ENCODE measurements at places on chromosomes 3 and 15.

DNA sequence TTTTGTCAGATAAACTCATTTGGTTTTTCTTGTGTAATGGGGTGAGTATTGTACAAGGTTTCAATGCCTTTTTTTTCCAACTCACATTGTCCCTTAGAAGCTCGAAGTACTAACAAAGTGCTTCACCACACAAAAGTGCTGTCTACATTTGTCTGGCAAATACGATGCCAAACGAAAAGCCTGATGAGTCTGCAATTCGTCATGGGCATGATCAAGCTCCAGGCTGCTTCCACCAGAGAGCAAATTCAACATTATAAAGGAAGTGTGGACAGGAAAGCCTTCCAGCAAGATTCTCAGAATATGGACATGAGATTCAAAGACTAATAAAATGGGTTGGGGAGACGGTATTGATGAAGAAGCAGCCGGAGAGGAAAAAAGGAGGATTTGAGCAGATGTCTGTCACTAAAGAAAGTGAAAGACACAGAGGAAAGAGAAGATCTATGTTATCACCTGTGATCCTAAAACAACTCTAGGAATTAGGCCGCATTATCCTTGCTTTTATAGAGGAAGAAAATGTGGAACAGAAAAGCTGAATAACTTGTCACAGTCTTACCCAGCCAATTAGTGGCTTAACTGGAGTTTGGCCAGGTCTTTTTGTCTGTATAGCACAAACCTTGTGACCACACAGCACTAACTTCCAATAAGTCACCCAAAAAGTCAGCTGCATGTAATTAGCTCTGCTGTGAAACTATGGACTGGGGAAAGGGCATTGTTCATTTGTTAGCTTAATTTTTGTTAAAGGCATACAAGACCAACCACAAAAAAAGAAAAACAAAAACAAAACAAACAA is 494.8 kb downstream of the FHIT start:
- no peak for DNase-seq

DNA sequence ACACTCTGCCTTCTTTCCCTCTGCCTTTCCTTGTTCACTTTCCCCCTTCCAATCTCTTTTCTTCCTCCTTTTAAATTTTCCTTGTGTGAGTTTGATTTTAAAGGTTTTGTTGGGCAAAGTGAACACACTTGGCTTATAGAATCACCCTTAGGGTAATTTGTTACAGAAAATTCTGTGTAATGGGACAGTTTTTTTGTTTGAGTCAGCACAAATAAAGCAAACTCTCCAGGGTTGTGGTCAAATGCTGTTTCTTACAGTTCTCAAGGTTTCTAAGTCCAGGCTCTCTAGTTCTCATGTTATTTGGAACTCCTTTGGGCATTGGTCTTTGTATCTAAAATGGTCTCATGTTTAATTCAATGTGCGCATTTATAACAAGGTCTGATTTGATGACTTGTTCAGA is 307.1 kb downstream of the PTPRG start:
- DNase-seq = no peak

- DNase-seq = no peak
Measured at GRCh38 chr3:117619805-117620204, 910.2 kb downstream of the TUSC7 start.

DNA sequence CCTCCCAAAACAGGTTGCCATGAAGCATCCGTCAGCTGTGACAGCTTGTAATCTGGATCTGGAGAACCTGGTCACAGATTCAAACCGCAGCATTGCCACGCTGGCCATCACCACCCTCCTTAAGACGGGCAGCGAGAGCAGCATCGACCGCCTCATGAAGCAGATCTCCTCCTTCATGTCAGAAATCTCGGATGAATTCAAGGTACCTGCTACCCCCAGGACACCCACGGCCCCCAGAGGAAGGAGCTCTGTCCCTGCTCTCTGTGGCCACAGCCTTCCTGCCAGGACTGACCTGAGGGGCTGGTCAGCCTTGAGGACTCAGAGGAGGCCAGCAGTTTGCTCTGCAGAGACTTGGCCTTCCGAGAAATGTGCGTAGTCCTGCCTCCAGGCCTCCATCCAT is 11.2 kb downstream of the COPG1 start:
- no peak for DNase-seq

DNA sequence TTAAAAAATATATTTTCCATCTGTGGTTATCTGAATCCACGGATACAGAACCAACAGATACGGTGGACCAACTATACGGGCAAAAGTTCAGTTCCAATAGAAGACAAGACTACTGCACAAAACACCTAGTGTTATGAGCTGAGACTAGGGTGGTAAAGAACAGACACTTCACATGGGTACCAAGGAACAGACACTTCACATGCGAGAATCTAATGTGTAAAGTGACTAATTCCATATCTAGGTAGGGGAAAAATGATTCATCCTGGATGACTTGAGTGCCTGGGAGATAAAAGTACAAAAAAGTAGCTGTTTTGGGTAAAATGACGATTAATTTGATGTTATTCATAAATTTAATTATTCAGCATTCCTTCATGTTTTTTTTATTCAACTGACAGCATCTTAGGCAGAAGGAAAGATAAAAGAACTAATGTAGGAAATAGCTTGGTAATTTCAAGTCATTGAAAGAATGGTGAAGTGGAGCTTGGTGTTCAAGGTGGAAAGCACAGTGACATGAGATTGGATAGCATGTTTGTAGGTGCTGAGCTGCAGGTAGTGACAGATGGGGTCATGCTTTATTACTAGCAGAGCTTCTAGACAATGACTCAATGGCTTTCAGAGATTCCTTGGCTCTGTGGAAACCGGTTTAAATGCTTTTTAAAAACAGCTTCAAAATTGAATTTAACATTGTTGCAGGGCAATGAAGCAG is 5.2 kb downstream of the CD200 start:
- DNase-seq = no peak

- DNase-seq = no peak
Measured at GRCh38 chr3:171088964-171089754, 62.6 kb upstream of the SLC2A2 start.

GRCh38 chr15:80804970-80805495 is 25.9 kb downstream of the CEMIP start:
- DNase-seq = no peak

GRCh38 chr15:66241908-66242285 is 11.7 kb downstream of the MEGF11 start:
- DNase-seq = no peak

GRCh38 chr3:134885877-134886621 is 91.0 kb downstream of the EPHB1 start:
- no peak for DNase-seq

Data from uterus (tissue), 4 donors.